Stimulated activated CD4-positive, alpha-beta T cell treated with anti-CD3 and anti-CD28 coated beads, Interleukin-1b, Interleukin-23, amount 100 ng/mL, for 4 hours (primary cell): ENCODE measurements at places on chromosomes 2 and 18.

GRCh38 chr18:1104181-1104881 lies 199.7 kb downstream of the ADCYAP1 start:
- DNase-seq, result no peak

DNA sequence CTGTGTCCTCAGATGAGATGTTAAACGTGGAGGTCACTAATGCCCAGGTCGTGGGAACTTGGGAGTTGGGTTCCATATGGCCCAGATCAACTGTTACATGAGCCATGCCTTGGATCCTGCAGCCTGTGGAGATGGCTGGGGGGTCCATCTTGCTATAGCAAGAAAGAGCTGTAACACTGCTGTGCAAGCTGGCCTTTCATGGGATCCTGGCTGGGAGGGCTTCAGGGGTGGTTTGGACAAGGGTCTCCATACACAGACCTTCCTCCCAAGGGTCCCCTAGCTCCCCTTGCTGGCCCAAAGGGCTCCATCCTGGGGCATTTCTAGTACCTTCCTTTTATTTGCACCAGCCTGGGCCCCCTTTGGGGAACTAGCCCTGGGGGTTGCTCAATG lies 337.7 kb downstream of the DYSF start:
- no peak for DNase-seq

DNA sequence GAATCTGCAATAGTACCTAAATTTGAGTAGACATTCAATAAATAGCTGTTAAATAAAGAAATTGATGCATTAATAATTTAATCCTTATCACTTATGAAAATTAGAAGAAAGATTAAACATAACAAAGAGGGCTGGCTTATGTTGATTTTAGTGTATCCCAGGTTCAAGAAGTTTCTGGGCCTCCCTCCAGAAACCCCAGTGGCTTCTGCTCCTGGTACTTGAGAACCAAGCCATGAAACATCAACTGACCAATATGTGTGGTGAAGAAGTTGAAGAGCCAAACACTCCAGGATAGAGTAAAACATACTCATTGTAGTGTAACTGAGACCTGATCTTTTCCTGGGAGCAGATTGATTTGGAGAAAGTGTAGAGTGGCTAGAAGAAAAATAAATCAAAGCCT lies 1465.7 kb upstream of the PIK3C3 start:
- no peak for DNase-seq

DNA sequence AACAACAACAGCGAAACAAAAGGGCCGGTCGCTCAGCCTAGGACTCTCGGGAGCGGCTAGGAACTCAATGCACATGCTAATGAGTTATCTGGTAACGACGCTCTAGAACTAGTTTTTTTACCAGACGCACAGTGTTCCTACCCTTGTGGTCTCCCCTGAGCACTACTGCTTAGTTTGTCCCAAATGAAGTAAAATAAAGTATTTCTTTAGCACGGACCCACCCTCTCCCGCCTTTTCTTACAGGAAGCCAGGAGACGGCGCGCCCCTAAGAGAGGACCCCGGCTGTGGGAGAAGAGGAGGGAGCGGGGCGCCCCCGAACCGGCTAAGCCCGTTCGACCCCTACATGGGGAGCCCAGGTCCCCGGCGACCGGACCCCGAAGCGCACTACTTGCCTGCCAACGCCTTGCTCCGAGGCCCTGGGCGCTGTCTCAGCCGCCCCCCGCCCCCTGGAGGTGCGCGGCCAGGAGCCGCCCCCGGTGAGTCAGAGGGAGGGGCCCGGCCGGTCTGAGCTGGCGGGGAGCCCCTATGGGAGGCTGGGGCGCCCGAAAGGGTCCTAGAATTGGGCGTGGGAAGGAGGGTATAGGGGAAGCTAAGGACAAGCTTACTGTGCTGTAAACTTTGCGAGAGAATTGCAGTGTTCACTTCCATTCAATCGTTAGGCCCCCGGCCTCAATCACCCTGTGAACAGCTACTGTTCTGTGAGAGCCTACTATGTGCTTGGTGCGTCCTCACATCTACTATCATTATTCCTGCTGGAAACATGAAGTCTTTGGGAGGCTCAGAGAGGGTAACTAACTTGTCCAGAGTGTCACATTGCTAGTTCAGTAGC lies 3.6 kb upstream of the CAPG start:
- no peak for DNase-seq

- no peak for DNase-seq
Measured at GRCh38 chr2:27921880-27922547, 31.5 kb downstream of the BABAM2 start.

DNA sequence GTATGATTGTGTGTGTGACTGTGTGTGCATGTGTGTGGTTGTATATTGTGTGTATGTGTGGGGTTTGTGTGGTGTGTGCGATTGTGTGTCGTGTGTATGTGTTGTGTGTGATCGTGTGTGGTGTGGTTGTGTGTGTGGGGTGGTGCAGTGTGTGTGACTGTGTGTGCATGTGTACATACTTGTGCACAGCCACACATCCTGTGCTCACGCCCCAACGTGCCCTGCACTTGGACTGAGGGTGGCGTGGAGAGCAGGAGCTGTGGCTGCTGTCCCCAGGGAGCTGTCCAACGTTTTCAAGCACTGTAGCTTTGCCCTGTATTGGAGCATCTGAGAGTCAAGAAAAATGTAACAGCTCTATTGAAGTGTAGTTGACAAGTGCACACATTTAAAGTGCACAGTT lies 243.2 kb upstream of the HDAC4 start:
- no peak for DNase-seq

DNA sequence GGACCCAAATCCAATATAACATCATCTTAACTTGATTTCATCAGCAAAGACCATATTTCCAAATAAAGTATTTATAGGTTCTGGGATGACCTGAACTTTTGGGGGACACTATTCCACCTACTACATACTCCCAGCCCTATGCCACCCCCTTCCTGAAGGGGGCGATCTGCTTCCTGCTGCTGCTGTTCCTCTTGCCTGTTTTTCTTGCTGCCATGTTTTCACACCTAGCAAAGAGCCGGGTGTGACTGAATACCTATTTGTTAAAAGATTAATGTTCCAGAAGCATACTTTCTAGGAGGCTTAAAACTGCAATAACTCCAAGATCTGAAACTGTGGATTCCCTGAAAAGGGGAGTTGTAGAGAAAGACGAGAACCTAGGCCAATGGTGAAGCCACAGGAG lies 89.7 kb downstream of the ICOS start:
- DNase-seq, result no peak

- DNase-seq, result no peak
Measured at GRCh38 chr2:220913384-220913783, 658.7 kb downstream of the EPHA4 start.

- DNase-seq, result no peak
Measured at GRCh38 chr2:202577250-202578183, 57.3 kb upstream of the FAM117B start.

GRCh38 chr2:105538840-105539239 lies 140.0 kb upstream of the FHL2 start:
- no peak for DNase-seq

GRCh38 chr2:69798909-69799526 lies 30.4 kb upstream of the GMCL1 start:
- DNase-seq, result no peak

DNA sequence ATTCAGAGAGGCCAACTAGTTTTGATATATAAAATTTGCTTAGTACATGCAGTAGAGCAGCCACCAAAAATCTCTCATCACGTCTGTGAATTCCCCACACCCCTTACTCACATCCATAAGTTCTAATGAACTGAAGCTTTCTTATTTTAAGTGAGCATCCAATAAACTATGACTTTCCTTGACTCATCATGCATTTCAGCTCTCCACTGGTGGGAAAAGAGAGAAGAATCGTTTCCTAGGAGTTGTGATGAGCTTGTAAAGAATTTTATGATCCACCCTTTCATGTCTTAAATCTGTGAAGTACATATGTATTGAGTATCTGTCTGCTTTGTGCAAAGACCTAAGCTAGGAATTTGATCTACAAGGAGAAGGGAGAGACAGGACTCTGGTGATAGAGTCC lies 428.6 kb downstream of the SETBP1 start:
- no peak for DNase-seq

- no peak for DNase-seq
Measured at GRCh38 chr2:169090133-169090820, 20.9 kb downstream of the DHRS9 start.

GRCh38 chr2:46410273-46411244 lies 68.8 kb upstream of the TMEM247 start:
- DNase-seq, result no peak

- DNase-seq, result no peak
Measured at GRCh38 chr2:30686669-30687068, 120.6 kb downstream of the CAPN13 start.

DNA sequence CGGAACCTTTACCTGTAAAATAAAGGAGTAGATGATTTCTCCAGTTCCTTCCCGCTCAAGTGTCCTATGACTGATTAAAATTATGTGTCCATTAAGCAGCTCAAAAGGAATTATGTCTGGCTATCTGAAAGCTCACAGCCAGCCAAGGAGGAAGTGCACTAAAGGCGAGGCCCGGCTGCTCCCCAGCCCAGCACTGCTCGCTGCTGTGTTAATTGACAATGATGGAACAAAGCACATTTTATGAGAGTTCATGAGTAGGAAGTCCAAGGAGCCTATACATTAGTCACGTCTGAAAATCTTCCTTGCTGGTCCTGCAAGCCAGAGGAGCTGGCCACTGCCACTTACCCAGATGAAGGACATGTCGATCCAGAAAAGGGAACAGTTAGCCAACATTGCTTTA lies 14.3 kb downstream of the TTC32 start:
- no peak for DNase-seq

- DNase-seq, result no peak
Measured at GRCh38 chr2:144405982-144406788, 113.7 kb downstream of the ZEB2 start.

- no peak for DNase-seq
Measured at GRCh38 chr2:28102455-28102874, 211.9 kb downstream of the BABAM2 start.

- no peak for DNase-seq
Measured at GRCh38 chr18:74316257-74317170, 875 bp downstream of the C18orf63 start.

GRCh38 chr18:13272416-13272815 lies 53.9 kb downstream of the LDLRAD4 start:
- DNase-seq, result no peak
